Activated naive CD8-positive, alpha-beta T cell treated with anti-CD3 and anti-CD28 coated beads for 36 hours (primary cell): ENCODE measurements at places on chromosomes 11 and 22. TPM values are rescaled to one million over a fixed set of nuclear protein-coding genes. Genes with fewer than 3 reads are reported as not detected.

TTLL1 gene
- 4.2 TPM for total RNA-seq

C1QTNF4 gene
- total RNA-seq: not detected

OR4D9 gene
- total RNA-seq: not detected

UBQLNL gene
- total RNA-seq: not detected

BIRC3 gene
- 79.9 TPM for total RNA-seq

KCNQ1 gene
- total RNA-seq: 6.7 TPM

FAM111B gene
- total RNA-seq: 46.1 TPM

PGM2L1 gene
- 11.0 TPM for total RNA-seq

FGF19 gene
- not detected for total RNA-seq

OR8A1 gene
- not detected for total RNA-seq

OR10D3 gene
- not detected for total RNA-seq

CDC42BPG gene
- 0.46 TPM for total RNA-seq

CHID1 gene
- total RNA-seq: 73.1 TPM

ANGPTL5 gene
- total RNA-seq: not detected

DNA sequence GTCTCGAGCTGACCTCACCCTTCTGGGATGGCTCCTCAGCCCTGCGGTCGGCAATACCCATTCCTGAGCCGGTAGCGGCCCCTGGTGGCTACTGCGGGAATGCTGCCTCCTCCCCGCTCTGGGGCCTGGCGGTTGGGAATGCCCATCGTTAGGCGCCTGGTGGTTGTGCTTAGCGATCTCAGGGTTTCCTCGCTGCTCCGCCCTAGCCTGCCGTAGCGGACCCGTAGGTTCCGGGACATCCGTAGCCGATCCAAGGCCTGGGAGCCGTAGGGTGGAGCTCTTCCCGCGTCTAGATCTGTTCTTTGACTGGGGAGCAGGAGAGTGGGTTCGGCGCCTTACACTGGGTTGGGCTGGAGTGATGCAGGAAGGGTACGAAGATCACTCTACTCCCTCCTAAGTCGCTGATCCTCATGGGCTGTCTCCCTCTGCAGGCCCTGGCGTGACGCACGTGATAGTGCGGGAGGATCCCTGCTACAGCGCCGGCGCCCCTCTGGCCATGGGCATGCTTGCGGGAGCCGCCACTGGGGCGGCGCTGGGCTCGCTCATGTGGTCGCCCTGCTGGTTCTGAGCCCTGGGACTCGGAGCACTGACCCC is 14.8 kb downstream of the PLEKHB1 start:
- DNase-seq: peak; percentile 87

DNA sequence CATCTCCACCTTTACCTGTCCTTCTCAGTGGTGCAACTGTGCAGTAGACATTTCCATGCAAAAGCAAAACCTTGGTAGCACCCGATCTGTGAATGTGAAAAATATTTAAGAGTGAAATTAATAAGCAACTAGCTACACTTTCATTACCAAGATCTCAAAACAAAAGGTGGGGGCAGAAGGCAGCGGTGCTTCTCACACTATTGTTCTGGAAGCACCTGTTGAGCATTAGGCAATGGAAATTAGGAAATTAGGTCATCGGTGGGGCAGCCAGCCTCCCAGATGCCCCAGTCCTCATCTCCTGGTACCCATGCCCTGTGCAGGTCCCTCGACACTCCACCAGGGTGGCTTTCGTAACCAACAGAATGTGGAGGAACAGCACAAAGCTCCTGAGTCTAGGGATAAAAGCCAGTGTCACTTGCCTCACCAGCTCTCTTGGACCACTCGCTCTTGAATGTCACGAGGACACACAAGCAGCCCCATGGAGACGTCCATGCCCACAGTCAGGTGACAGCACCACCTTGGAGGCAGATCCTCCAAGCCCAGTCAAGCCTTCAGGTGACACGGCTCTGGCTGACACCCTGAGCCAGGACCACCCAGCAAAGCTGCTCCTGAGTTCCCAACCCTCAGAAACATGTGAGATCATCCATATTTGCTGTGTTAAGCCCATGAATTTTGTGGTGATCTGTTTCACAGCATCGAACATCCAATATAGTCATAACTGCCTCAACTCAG is 3.3 kb downstream of the LTO1 start:
- DNase-seq: no peak

DNA sequence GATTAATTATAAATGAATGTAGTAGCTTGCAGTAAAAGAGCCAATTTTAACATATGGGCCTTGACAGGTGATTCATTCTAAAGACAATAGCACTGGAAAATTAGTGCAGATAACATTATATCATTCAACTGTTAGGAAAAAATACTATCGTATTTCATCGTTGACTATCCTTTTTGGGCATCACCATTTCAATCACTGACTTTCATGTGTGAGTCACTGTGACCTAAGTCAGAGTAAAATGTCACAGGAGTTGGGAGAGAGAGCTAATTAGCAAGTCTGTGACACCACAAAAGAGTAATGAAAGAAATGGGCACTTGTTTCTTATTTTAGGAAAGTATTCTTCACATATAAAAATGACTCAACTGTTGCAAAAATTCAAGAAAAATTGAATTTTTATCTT is 253.8 kb upstream of the CNTN5 start:
- DNase-seq: no peak

- no peak for DNase-seq
These were observed 41.5 kb upstream of the EP300 start for GRCh38 chr22:41050883-41051282.

DNA sequence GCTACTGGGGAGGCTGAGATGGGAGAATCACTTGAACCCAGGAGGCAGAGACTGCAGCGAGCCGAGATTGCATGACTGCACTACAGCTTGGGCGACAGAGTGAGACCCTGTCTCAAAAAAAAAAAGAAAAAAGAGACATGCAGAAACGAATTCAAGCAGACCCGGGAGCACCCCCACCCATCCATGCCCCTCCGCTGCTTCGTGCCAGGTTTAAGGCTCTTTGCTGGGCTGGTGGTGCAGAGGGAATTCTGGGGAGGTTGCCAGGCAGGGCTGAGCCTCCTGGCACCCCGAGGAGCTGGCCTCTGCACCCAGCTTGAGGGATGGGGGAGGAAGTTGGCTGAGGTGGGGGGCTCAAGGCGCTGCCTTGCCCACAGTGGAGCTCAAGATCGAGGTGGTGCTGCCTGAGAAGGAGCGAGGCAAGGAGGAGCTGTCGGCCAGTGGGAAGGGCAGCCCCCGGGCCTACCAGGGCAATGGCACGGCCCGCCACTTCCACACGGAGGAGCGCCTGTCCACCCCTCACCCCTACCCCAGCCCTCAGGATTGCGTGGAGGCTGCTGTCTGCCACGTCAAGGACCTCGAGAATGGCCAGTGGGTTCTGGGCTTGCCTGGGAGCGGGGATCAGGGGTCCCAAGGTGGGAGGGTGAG is 6.0 kb downstream of the AIFM3 start:
- no peak for DNase-seq

DNA sequence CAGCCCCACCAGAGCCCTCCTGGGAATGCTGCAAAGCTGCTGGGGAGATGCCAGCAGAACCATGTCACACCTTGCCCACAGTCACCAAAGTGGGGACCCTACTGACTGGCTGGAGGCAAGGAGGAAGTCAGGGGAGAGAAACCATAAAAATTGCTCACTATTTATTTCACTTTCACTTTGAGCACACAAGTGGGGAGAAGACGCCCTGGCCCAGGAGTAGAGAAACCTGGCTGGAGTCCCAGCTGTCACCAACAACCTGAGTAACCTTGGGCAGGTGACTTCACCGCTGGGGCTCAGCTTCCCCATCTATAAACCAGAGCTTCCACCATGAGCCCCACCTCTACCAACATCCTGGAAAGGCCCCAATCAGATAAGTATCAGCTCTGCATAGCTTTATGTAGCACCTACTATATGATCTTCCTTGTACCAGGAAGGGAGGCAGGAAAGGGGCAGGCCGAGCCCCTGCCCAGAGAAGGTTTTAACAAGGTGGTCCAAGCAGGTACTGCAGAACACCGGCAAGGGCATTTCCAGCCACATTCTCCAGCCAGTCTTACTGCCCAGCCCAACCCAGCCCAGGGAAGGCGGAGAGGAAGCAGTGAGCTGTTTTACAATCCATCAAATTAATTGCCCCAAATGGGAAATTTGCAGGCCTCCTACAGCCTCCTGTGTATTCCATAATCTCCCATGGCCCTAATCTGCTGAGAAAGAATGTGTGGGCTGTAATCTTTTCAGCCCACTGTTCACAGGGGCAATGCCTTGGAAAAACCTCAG is 27.6 kb downstream of the PLEKHA7 start:
- peak; percentile 74 for DNase-seq

- DNase-seq: no peak
These were observed 133.0 kb downstream of the WNT7B start for GRCh38 chr22:45843986-45844385.

- DNase-seq: no peak
These were observed 17.5 kb upstream of the CDC42EP2 start for GRCh38 chr11:65297026-65297672.

GRCh38 chr11:93525601-93526345 is 17.4 kb downstream of the SMCO4 start:
- no peak for DNase-seq

DNA sequence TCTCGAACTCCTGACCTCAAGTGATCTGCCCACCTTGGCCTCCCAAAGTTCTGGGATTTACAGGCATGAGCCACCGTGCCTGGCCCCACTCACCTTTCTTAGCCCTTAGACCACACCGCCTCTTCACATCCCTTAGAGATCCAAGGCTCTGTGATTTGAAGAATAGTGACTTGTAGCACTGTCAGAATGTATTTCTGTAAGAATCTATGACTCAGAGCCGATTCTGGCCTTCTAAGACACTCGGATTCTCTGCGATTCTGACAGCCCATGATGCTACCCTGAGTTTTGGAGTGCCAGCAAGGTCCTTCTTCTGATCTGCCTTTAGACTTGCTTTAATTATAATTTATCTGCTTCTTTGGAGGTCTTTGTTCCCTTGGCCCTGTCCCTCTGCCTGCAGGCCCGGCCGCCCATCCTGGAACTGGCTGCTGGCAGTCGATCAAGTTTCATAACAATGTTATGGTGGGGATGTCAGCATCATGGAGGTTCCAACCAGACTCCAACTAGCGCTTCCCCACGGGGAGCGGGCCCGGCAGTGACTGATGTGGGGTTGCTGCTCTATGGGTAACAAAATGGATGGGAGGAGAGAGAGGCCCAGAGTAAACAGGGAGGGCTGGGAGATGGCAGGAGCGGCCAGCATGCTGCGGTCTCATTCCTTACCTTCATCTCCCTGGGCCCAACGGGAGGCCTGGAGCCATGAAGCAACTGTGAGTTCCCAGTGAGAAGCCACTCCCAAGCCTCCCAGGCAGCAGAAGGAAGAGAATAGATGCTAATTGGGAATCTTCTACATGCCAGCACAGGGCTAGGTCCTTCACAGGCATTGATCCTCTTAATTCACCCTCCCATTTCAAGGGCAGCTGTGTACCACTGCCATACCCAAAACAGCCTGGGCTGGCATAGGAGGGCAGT is 55.7 kb upstream of the RASD2 start:
- no peak for DNase-seq

DNA sequence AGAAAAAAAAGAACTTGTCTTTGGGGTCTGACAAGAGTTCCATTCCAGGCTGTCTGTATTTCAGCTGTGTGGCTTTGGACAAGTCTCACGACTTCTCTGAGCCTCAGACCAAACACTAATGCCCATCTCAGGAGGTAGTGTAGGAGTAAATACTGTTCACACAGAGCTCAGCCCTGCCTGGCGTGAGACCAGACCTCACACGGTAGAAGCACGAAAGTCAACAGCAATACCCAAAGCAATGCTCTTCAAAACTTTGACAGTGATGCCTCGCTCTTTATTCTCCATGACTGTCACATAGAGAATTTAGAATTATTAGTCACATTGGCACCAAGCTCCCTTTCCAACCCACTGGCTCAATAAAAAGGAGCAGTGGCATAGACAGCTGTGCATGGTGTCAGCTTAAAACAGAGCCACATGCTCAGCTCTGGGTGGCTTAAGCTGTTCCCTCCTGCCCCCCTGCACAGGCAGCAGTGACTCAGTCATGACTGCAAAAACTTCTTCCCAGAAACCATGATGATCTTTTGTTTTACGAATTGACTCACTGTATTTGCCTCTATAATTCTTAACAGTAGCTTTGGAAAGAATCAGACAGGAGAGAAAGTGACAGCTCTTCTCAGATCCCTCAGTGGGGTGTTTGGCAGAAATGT is 74.0 kb upstream of the PHF21B start:
- DNase-seq: no peak

- no peak for DNase-seq
These were observed 331.6 kb downstream of the CTTN start for GRCh38 chr11:70729949-70730348.

DNA sequence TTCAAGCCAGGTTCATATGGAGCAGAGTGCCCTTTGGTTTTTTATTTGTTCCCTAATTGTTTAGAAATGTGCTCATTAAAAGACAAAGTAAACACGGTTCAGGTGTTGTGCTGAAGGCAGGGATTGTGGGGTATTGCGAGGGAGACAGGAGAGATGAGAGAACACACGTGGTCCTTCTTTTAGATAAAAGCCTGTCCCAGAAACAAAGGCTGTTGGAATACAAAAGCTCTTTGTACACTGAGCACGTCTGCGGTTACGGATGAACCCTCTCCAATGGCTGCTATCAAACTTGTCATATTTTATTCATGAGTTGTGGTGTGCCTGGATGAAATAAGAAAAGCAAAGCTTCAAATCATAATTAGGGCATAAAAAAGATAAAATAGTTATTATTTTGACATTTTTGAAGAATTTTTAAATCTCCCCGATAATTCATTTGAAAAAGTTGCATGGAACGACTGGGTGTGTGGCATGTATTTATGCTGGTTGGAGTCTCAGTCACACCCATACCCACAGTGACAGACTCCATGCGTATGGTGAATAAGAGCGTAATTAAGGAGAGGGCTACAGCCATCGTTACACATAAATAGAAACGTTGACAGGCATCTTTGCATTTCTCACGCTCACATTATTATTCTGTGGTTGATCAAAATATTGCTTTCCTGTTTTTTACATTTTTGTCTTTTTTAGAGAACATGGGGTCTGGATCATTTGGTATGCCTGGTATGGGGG is 92.9 kb downstream of the NELL1 start:
- no peak for DNase-seq

- no peak for DNase-seq
These were observed 16.1 kb upstream of the EXPH5 start for GRCh38 chr11:108609682-108610081.

- no peak for DNase-seq
These were observed 77.7 kb upstream of the SOX6 start for GRCh38 chr11:16434036-16434435.

- no peak for DNase-seq
These were observed 22.3 kb downstream of the UPB1 start for GRCh38 chr22:24517446-24517845.

DNA sequence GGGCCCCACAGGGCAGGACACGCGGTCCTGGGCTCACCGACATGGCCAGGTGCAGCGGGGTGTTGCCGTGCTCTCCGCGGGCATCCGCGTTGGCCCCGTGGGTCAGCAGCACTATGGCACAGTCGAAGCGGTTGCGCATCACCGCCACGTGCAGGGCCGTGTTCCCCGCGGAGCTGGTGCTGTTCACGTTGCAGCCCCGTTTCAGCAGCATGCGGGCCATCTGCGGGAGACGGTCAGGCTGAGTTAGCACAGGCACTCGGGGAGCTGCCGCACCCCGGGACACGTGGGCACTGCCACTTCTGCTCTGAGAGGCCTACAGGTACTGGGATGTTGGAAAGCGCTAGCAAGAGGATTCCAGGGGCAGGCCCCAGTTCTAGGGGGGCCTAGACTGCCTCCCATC is 22.3 kb upstream of the BAIAP2L2 start:
- DNase-seq: no peak

GRCh38 chr11:117345039-117345438 is 17.4 kb downstream of the CEP164 start:
- no peak for DNase-seq
